ENCODE measurements at places on chromosomes 1 and 21.

DNA sequence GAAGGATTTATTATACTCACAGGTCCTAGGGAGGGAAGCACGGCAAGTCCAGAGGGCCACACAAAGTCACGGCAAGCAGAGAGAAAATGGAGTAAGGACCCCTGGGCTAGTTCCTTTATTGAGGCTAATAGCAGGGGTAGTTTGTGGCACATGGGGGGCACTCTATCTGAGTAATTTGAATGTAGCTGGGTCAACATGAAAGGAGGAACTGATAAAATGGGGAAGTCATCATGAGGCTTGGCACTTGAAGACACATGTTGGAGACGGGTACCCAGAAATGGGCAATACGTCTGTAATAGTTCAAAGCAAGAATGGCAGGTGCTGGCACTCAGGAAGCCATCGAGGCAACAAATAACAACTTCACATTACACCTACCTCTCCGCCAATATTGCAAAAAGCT, 1136.4 kb downstream of the MRPL39 start:
- no peaks in the 10 kb centered on the region for H3K4me1 ChIP-seq
- H3K27ac ChIP-seq = no peak overlapping the region
- DNase-seq = no peak
- H3K36me3 ChIP-seq = no peaks in the 10 kb centered on the region
- no peaks in the 10 kb centered on the region for H3K27me3 ChIP-seq

DNA sequence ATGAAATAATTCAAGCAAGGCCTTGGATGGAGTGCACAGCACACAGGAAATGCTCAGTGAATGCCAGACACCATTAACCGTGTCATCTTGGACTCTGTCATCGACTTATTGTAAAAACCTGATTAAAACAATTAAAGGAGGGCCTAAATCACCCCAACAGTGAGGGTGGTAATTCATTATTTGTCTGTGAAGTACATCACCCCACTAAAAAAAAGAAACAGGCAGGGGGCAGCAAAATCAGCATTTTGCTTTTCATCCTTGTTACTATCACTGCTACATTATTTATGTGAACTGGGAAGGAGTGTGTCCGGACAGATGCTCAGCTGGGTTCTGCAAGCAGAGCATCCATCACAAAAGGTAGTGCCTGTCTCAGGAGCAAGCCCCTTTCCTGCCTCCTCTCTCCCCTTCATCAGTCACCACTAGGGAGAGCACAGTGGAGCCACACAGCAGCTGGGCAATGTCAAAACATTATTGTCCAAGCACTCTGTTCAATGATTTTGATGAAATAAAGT, 98.5 kb downstream of the RERE start:
- H3K36me3 ChIP-seq = no peaks in the 10 kb centered on the region
- H3K4me1 ChIP-seq = no peaks in the 10 kb centered on the region
- H3K4me3 ChIP-seq = no peak overlapping the region
- no peak overlapping the region for H3K27ac ChIP-seq

GRCh38 chr21:43654806-43655489, 4.3 kb downstream of the HSF2BP start:
- DNase-seq = no peak
- H3K36me3 ChIP-seq = no peaks in the 10 kb centered on the region
- no peak overlapping the region for H3K27ac ChIP-seq
- peaks cover 6% of the 10 kb centered on the region for H3K4me1 ChIP-seq
- no peaks in the 10 kb centered on the region for H3K27me3 ChIP-seq

DNA sequence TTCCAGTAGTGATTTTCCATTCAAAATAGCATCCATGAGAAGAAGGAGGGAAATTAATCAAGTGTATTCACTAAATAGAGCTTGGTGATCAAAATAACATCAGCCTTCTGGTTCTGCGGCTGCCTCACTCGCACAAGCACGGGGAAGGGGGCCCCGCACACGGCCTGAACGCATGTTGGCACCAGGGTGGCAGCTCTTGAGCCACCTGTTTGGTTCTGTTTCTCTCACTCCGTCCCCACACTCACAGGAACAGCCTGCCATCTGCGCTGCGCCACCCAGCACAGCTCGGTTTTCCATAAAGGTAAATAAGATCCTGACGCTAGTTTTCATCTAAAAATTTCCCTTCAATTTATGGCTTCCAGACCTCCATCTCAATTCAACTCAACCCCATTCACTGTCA, 49.4 kb downstream of the TIAM1 start:
- no peak overlapping the region for H3K4me3 ChIP-seq
- no peak for DNase-seq
- H3K27ac ChIP-seq = no peak overlapping the region

- DNase-seq = no peak
- H3K4me1 ChIP-seq = peaks cover 52% of the 10 kb centered on the region
- peak overlapping the region; percentile 100 for H3K4me3 ChIP-seq
- H3K27ac ChIP-seq = peak overlapping the region; percentile 94
- H3K27me3 ChIP-seq = no peaks in the 10 kb centered on the region
Observed at GRCh38 chr1:151060657-151061421, 642 bp downstream of the MLLT11 start.

DNA sequence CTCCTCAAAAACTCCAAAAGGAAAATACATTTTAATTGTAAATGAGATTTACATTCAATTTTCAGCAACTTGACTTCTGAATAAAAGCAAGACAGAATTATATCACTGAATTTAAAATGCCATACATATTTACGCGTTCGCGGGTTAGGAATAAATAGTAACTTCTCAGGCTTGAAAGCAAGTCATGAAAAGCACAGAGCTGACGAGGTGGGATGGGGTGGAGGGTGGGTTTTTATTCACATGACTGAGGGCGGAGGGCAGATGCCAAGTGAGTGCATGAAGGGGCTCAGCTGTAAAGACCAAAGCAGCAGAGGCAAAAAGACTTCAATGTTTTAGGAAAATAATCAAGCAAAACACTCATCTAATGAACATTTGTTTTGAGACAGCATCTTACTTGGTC, 5.7 kb downstream of the CEP104 start:
- H3K27me3 ChIP-seq = no peaks in the 10 kb centered on the region
- no peak overlapping the region for H3K27ac ChIP-seq
- H3K4me3 ChIP-seq = no peak overlapping the region
- H3K4me1 ChIP-seq = peaks cover 11% of the 10 kb centered on the region
- H3K36me3 ChIP-seq = peaks cover 35% of the 10 kb centered on the region
- DNase-seq = no peak

DNA sequence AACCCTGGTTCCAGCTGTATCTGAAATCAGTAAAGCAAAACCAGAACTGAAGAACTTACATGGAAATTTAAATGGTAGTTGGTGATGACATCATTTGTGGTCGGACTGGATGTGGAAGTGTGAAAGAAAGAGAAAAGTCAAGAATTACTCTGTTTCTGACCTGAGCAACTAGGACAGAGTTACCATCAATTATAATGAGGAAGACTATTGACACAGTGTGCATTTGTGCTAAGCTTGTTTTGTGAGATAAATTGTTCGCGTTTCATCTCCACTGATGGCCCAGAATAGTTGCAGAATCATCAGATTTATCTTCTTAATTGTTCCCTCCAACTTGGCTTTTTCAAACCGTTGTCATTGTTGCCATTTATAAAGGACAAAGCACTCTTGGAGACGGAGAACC, 410.6 kb upstream of the DEPDC1 start:
- no peak for DNase-seq
- H3K4me1 ChIP-seq = no peaks in the 10 kb centered on the region
- H3K27me3 ChIP-seq = no peaks in the 10 kb centered on the region
- no peak overlapping the region for H3K27ac ChIP-seq

GRCh38 chr1:24566236-24566867, 10.5 kb downstream of the NCMAP start:
- no peak overlapping the region for H3K4me3 ChIP-seq
- no peaks in the 10 kb centered on the region for H3K36me3 ChIP-seq
- DNase-seq = no peak
- no peaks in the 10 kb centered on the region for H3K4me1 ChIP-seq

DNA sequence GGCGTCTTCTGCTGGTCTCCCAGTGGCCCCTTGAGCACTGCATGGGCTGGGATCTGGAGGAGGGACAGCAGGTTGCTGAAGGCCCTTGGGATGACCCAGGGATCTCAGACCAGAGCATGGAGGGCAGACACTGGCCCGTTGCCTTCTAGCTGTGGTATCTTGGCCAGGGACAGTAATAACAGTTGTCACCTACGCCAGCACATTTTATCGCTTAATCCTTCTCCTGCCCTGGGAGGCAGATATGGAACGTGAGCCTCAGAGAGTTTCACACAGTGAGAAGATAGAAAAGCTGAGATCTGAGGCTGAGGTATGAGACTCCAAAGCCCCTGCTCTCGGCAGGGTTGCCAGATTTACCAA, 40.1 kb upstream of the RD3 start:
- H3K4me1 ChIP-seq = peaks cover 22% of the 10 kb centered on the region
- no peaks in the 10 kb centered on the region for H3K36me3 ChIP-seq
- H3K4me3 ChIP-seq = no peak overlapping the region
- DNase-seq = no peak

DNA sequence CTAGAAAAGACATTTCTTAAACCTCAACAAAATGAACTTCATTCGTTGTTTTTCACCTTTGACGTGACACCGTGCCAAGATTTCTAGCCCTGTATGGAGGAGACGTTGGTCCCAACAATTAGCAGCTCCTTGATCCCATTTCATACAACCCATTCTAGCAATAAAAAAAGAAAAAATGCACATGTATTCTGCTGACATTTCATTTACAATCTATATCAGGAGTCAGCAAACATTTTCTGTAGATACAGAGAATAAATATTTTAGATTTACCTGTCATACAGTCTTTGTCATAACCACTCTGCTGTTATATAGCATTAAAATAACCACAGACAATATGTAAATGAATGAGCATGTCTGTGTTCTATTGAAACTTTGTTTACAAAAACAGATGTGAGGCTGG, 7.0 kb upstream of the TAF1A start:
- no peaks in the 10 kb centered on the region for H3K4me1 ChIP-seq
- no peak for DNase-seq

- H3K27ac ChIP-seq = no peak overlapping the region
- H3K4me1 ChIP-seq = no peaks in the 10 kb centered on the region
- no peak for DNase-seq
- H3K36me3 ChIP-seq = peaks cover 6% of the 10 kb centered on the region
- no peak overlapping the region for H3K4me3 ChIP-seq
Observed at GRCh38 chr1:232990176-232991128, 40.0 kb downstream of the NTPCR start.

GRCh38 chr1:154867064-154867825, 2.8 kb downstream of the KCNN3 start:
- H3K36me3 ChIP-seq = no peaks in the 10 kb centered on the region
- H3K4me3 ChIP-seq = peak overlapping the region; percentile 37
- DNase-seq = no peak
- no peaks in the 10 kb centered on the region for H3K27me3 ChIP-seq
- H3K4me1 ChIP-seq = peaks cover 4% of the 10 kb centered on the region

DNA sequence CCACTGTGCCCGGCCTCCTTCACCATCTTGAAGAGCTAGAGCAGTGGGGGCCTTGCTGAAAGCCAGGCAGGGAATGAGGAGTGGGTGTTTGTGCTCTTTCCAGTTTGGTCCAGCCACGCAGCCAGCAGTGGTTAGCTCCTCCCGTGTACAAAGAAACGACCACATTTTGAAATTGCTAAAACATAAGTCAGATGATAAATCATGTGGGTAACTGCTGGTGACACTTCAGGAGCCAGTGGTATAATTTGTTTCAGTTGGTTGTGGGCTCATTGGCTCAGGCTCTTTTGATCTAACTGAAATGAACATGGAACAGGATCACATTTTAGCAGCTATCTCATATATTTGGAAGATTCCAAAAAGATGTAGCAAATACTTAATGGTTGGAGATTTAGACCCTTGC, 87.6 kb downstream of the MTR start:
- no peak overlapping the region for H3K4me3 ChIP-seq
- peaks cover 31% of the 10 kb centered on the region for H3K36me3 ChIP-seq
- no peaks in the 10 kb centered on the region for H3K4me1 ChIP-seq
- H3K27me3 ChIP-seq = no peaks in the 10 kb centered on the region
- H3K27ac ChIP-seq = no peak overlapping the region

- H3K27ac ChIP-seq = no peak overlapping the region
- peaks cover 12% of the 10 kb centered on the region for H3K4me1 ChIP-seq
- no peak overlapping the region for H3K4me3 ChIP-seq
- no peaks in the 10 kb centered on the region for H3K27me3 ChIP-seq
Observed at GRCh38 chr1:97384294-97384968, 536.4 kb downstream of the DPYD start.

- H3K27ac ChIP-seq = no peak overlapping the region
- H3K27me3 ChIP-seq = no peaks in the 10 kb centered on the region
- no peak overlapping the region for H3K4me3 ChIP-seq
- DNase-seq = no peak
- H3K36me3 ChIP-seq = no peaks in the 10 kb centered on the region
Observed at GRCh38 chr1:154864189-154864975, 5.7 kb downstream of the KCNN3 start.

- no peaks in the 10 kb centered on the region for H3K27me3 ChIP-seq
- DNase-seq = no peak
- no peak overlapping the region for H3K27ac ChIP-seq
- H3K4me1 ChIP-seq = no peaks in the 10 kb centered on the region
- no peaks in the 10 kb centered on the region for H3K36me3 ChIP-seq
Observed at GRCh38 chr1:38586993-38587646, 272.5 kb downstream of the RRAGC start.

GRCh38 chr1:76784502-76784901, 82.8 kb upstream of the ST6GALNAC5 start:
- H3K27me3 ChIP-seq = no peaks in the 10 kb centered on the region
- no peak for DNase-seq
- H3K4me3 ChIP-seq = no peak overlapping the region
- H3K27ac ChIP-seq = no peak overlapping the region
- H3K4me1 ChIP-seq = no peaks in the 10 kb centered on the region

Data from thoracic aorta (tissue), 2 donors.